Testis (tissue), 5 donors: ENCODE measurements at places on chromosomes 6 and 20. TPM values are rescaled to one million over a fixed set of nuclear protein-coding genes. Genes with fewer than 3 reads are reported as not detected.

DNA sequence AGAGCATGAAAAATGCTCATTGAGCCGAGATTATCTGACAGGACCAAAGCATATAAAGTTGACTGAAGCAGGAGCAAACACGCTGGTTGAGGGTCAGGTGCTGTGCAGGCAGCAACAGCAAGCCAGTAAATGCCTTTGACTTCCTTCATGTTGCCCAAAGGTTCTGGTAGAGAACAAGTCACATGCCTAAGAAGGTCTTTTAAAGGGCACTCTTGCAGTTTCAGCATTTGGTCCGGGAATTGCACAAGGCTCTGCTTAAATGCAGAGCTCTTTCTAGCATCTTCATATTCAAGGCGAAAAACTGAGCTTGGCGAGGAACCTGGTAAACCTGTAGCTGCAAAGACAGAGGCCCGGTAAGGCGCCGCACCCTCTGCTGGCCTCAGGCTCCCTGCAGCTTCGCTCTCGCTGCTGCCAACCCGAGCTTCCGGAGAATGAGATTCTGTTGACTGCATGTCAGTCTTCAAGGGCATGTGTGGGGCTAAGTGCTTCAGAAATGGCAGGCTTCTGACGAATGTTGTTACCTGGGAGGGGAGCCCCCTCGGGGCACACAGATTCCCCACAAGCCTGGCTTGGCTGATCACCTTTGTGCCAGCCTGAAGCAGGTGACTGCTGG, 205.2 kb downstream of the KIF16B start:
- no peak for DNase-seq

RNF114 gene
- total RNA-seq, result 472 TPM

DNA sequence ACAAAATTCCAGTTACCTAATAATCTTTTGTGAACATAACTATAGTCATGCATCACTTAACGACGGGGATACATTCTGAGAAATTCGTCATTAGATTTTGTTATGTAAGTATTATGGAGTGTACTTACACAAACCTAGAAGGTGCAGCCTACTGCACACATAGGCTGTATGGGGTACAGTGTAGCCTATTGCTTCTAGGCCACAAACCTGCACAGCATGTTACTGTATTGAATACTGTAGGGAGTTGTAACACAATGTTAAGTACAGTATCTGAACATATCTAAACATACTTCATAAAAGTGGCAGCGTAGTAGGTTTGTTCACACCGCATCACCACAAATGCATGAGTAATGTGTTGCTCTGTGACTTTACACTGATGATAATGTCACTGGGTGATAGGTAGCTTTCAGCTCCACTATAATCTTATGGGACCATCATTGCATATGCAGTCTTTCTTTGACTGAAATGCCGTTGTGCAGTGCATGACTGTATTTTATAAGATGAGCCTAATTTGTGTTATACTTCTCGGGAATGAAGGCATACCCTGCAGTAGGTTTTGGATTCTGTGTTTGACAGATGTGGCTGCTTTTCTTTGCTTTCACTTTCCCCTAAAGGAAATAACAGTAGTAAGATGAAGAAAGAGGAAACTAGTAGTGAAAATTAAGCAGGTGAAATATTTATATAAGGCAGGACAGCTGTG, 365.6 kb downstream of the FARS2 start:
- no peak for DNase-seq

DNA sequence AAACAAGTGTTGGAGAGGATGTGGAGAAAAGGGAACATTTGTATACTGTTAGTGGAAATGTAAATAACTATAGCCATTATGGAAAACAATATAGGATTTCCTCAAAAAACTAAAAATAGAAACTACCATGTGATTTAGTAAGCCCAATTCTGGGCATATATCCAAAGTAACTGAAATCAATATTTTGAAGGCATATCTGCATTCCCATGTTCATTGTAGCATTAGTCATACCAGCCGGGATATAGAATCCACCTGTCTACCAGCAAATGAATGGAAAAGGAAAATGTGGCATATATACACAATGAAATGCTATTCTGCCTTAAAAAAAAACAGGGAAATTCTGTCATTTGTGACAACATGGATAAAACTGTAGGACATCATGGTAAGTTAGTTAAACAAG, 15.3 kb upstream of the C6orf58 start:
- no peak for DNase-seq

DNA sequence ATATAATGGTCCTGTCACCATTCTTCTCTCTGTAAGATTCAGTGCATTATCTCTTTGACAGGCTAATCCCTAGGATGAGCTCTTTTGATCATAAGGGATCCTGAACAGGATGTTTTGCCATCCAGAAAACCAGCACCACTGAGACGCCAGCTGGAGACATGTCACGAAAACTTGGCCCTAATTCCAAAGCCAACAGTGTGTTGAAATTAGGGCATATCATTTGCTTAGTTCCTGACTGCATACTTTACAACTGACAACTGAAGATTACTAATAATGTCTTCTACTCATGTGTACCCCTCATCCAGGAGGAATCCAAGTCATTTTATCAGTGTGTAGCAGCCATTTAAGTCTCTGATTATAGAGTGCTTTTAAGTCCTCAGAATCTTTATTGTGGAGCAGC, 243.6 kb downstream of the KCNQ5 start:
- DNase-seq, result no peak

GRCh38 chr6:125597411-125598253, 151.8 kb upstream of the HEY2 start:
- no peak for DNase-seq

- DNase-seq, result no peak
Observed at GRCh38 chr6:138226700-138227315, 8.5 kb upstream of the PBOV1 start.
